ENCODE measurements at places on chromosomes 11 and 22.

DNA sequence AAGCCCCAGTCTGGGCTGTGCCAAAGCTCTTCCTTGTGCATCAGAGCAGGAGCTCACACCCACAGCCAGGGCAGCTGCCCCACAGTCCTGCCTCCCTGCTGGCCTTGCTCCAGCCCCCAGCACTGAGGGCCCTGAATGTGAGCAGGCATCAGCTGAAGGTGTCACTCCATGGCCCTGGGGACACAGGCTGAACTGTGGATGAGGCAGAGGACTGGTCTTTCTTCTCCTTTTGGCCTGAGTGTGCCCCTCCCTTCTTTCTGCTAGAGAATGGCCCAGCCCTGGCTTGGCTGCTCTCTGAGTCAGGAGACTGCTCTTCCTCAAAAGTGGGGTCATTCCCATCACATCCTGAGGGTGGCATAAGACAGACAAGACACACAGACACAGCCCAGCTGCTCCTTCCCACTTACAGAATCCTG, 16.2 kb downstream of the OTOG start:
- DNase-seq: no peak

DNA sequence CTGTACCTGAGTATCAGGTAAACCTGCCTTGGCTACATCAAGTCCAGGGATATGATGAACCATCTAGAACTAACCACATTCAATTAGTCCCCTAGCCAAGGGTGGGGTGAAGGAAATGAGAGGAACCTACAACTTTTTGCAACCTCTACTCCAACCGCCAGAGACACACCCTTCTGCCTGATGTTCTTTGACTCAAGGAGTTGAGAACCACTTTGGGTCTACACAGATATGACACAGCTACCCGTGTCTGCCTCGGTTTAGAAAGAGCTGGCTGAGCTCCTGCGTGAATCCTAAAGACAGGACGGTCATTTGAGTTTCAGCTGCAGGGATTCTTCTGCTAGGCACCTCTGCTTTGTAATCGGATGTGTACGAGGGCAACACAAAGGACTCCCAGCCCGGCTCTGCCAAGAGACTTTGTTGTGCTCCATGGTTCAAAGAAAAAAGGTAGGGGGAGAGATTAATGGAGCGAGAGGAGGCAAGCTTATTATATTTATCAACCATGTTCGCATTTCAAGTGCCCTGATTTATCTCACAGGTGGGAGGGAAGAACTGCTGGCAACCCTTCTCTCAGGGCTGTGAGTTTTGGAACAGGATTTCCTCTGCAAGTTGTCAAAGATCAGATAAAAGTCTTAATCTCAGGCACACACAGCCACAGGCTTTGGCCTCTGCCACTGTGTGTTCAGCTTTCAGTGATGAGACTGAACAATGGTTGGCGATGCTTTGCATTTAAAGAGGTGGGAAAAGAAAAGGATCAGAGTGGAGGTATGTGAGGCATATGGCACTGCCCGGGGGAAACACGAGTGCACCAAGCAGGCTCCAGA, 35.1 kb downstream of the FLI1 start:
- DNase-seq: no peak

GRCh38 chr11:19666951-19667350, 45.7 kb upstream of the NAV2 start:
- DNase-seq: no peak

DNA sequence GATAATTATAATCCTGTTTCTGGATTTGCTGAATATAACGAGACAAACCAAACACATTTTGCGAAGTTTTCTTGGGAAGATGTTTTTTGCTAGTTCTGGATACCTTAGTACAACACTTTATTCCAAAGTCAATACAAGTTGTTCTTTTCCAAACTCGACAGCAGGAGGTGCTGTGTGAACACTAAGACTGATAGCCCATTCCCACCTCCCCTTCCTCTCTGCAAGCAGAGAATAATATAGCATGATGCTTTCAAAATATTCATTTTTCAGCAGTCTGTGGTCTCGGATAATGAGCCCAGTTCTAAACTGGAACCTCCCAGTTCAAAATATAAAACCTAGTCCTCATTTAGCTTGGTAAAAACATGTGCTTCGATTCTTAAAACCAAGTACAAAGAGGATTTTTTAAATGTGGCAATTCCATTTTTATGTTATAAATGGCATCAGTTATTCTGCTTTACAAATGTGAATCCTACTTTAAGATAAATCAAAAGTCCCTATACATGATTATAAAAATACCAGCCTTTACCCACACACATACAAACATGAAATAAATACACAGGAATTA, 129.1 kb downstream of the DCDC1 start:
- DNase-seq: no peak

- DNase-seq: no peak
Measured at GRCh38 chr11:14852571-14853177, 39.4 kb downstream of the CYP2R1 start.

- DNase-seq: no peak
Measured at GRCh38 chr11:48341466-48341865, 16.7 kb downstream of the OR4C3 start.

DNA sequence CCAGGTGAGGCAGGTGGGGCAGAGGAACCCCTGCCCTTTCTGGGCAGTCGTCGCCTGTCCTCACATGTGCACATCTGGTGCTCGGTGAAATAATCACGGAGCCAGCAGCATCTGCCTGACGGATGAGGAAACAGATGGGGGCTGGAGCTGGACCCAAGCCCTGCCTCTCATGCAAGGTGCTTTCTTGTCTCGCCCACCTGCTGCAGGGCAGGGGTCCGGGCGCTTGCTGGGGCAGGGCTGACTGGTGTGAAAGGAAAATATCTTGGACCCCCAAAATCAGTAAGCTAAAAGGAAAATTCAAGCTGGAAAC, 3.3 kb downstream of the ALDH3B2 start:
- no peak for DNase-seq

- no peak for DNase-seq
Measured at GRCh38 chr11:58926251-58926650, 13.0 kb upstream of the GLYATL1 start.

DNA sequence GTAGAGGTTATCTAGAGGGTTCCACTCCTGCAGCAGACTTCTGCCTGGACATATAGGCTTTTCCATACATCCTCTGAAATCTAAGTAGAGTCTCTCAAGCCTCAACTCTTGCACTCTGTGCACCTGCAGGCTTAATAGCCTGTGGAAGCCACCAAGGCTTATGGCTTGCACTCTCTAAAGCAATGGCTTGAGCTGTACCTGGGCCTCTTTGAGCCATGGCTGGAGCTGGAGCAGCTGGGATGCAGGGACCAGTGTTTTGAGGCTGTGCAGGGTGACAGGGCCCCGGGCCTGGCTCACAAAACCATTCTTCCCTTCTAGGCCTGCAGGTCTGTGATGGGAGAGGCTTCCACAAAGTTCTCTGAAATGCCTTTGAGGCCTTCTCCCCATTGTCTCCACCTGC, 2.9 kb upstream of the NXPE4 start:
- no peak for DNase-seq

GRCh38 chr22:30348404-30348803, 8.3 kb downstream of the SF3A1 start:
- no peak for DNase-seq

- no peak for DNase-seq
Measured at GRCh38 chr22:43439368-43440103, 27.7 kb downstream of the MPPED1 start.

DNA sequence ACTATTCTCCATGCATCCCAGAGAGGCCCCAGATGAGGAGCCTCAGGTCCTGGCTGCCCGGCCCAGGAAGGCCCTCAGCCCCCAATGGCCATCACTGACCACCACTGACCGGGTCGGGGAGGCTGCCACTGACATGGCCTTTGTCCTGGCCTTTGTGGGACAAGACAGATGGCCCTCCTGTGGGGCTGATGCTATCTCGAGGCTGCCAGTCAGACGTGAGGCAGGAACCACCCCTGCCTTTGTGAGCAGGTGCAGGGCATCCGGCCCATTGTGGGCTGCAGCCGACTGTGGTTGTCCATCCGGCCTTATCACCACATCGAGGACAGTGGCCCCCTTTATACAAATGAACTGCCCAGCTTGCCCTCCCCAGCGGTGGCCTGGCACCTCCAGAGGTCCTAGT, 5.5 kb downstream of the GP1BB start:
- no peak for DNase-seq

DNA sequence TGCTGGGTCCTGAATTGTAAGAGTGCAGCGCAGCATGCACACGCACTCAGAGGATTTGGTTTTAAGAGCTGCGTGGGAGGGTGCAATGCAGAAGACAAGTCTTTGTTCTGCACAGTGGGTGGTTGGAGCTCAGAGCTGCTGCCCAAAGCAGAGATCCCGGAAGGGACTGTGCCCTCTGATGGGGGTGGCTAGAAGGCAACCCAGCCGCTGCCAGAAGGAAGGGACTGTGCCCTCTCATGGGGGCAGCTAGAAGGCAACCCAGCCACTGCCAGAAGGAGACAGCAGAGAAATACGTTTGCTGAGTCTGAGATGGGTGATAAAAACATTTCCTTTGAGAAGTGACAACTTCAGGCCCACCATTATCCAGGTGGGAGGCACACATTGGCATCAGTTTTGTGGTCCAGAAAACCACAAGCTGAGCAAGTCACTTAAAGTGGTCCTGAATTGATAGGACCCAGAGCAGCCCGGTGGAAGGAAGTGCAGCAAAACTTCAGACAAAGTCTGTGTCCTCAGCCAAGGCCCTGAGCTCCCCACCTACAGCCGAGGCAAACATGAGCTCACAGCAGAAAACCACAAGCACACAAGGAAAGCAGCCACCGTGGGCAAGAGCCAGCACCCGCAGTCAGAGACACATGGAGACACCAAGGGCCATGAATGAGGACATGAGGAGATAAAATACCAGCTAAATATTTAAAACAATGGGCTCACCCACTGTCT, 4.3 kb downstream of the KRTAP5-6 start:
- DNase-seq: no peak

GRCh38 chr11:9489080-9489765, 28.4 kb downstream of the ZNF143 start:
- no peak for DNase-seq

DNA sequence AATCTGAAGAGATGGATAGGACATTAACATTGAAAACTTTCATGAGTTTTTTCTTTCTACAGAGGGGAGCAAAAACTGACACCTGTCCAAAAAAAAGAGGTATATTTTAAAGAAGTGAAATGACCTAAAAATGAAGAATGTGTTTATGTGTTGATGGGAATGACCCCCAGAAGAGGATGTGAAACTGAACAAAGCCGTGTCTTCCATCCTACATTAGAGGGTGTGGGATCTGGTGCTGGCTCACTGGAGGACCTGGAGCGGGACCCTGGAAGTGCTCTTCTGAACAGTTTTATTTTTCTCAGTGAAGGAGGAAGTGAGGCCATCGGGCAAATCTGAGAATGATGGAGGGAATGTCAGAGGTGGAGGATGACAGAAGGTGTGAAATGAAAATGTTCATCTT, 470.1 kb downstream of the NTM start:
- no peak for DNase-seq

DNA sequence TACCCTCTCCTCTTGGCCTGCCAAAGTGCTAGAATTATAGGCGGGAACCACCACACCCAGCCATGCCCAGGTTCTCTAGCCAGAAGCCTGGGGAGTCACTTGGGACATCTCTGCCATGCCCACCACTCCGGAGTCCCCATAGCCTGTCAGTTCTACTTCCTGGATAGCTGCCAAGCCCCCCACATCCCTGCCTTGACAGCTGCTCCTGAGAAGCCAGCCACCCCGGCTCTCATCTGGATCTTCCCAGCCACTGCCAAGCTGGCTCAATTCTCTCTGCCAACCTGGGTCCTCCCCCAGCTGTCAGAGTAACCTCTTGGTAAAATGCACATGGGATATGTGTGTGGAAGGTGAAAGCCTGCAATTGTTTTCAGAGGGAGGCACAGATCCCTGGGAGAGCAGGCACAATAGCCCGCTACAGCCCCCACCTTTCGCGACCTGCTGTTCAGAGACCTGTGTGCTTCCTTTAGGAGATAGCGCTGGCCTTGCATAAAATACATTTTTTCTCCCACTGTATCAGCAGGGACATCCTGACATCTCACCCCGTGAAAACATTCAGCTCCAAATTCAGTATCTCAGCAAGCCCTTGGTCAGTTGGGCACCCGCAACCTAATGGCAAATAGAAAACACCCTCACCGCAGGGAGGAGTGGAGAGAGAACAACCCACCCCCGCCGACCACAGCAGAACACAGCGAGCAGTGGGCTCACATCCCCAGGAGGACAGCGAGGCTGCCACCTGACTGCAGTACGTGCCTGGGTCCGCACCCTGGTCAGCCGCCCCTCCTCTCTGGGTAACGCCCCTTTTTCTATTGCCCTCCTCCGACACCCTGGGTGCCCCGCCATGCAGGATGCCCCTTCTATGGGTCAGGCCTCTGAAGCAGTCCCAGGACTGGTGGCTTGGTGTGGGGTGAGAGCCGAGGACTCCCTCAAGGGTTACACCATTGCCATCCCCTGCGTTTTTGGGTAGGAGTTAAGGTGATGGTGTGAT, 1342.2 kb downstream of the BRD1 start:
- DNase-seq: no peak

GRCh38 chr11:88489030-88489429, 151.5 kb upstream of the CTSC start:
- DNase-seq: no peak

GRCh38 chr22:25475257-25476022, 89.0 kb upstream of the GRK3 start:
- DNase-seq: no peak

- DNase-seq: no peak
Measured at GRCh38 chr11:70064008-70064725, 13.9 kb upstream of the ANO1 start.

GRCh38 chr11:76676636-76677457, 6.3 kb upstream of the LRRC32 start:
- no peak for DNase-seq

GRCh38 chr11:33708985-33709384, 8.4 kb upstream of the C11orf91 start:
- DNase-seq: no peak

DNA sequence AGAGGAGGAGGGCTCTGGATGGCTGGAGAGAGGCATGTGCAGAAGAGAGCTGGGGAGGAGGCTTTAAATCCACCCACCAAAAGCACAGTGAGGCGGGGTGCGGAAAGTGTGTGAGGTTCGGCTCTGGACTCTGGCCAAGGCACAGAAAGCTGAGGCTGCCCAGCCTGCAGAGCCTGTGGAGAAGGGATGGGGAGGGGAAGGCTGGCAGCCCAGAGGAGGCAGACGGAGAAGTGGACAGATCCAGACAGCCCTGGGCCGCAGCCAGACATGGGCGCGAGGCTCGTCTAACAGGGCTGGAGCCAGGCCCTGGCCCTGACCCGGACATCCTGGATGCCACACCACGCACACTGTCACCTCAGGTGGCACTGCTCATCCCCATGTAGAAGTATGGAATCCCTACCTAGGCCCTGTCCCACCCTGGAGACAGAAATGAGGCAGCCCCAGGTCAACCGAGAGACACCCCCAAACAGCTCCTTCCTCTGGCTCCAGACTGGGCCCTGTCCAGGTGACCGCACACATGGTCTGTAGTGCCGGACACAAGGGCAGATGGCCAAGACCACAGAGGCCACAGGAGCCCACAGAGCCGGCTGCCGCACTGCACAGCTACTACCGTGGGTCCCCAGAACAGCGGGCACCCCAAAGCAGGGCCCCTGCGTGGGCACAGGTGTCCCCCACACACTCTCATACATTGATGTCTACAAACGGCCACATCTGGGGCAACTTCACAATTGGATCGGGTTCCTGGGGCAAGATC, 16.6 kb upstream of the MOB2 start:
- DNase-seq: no peak

GRCh38 chr11:12802418-12803085, 128.3 kb downstream of the TEAD1 start:
- no peak for DNase-seq

All from GOT3 (cell line).